ENCODE measurements at places on chromosomes 1 and 21.

- DNase-seq: no peak
Observed at GRCh38 chr1:58891347-58891746, 107.5 kb upstream of the JUN start.

DNA sequence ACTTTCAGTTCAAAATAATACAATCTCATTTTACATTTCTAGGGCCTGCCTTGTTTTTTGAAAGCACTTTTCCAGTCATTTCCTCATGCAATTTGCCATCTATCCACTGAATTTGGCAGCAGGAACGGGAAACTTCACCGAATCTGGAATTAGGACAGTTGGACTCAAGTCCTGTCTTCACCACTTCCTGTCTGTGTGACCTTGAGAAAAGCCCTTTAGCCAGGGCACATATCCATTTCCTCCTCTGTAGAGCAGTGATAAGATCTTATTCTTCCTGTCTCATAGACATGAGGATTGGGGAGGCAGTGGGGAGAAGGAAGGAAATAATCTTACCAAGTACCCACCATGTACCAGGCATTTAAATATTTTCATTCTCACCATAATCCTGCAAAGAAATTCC lies 12.0 kb downstream of the VAV3 start:
- DNase-seq: no peak

GRCh38 chr1:169804941-169805340 lies 10.2 kb upstream of the METTL18 start:
- DNase-seq: no peak

DNA sequence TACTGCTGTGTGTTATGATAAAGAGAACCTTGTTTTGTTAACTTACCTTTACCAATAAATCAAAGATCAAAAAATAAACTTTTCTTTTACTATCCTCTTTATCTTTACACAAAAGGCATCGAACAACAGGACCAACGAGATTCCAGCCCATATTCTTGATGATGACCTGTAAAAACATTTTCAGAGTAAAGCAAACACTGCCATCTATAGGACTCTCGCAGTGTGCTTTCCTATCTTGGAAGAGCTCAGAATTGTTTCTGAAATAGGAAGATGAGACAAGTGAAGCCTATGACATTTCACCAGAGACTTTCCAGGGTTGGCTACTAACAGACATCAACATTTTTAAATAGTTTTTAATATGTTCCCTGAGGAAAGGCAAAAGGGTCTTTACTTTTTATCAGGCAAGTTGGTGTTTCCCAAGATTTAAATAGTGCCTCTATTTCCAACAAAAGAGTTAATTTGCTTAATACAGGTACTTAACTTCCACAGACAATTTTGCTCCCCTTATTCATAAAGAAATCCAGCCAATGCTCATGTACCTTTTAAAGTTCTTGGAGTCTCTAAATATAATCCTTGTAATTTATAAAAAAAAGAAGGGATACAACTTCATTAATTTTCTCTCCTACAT lies 7.3 kb downstream of the GLMN start:
- peak; percentile 73 for DNase-seq

GRCh38 chr1:40662151-40662550 lies 3.3 kb downstream of the RIMS3 start:
- peak; percentile 23 for DNase-seq

- no peak for DNase-seq
Observed at GRCh38 chr1:204495078-204495753, 611 bp upstream of the PIK3C2B start.

GRCh38 chr1:96553811-96554210 lies 167.8 kb upstream of the PTBP2 start:
- no peak for DNase-seq

GRCh38 chr1:48841966-48842365 lies 65.3 kb upstream of the BEND5 start:
- no peak for DNase-seq

DNA sequence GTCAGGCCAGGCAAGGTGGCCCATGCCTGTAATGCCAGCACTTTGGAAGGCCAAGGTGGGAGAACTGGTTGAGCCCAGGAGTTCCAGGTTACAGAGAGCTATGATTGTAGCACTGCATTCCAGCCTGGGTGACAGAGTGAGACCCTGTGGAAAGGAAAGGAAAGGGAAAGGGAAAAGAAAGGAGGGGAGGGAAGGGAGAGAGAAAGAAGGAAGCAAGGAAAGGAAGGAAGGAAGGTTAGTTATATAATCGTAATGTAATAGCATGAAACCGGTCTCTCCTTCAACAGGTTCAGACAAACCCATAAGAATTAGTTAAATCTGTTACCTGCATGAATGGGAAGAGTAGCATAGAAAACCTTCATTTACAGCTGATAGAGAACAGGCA lies 1.2 kb upstream of the PAQR7 start:
- no peak for DNase-seq

- no peak for DNase-seq
Observed at GRCh38 chr1:3127738-3128137, 58.7 kb downstream of the PRDM16 start.

GRCh38 chr1:33181921-33182341 lies at the start of gene TRIM62:
TSS of gene TRIM62 (minus strand) at chr1:33182043. CDS start at chr1:33181432, 611 bp downstream.
- peak; percentile 61 for DNase-seq

GRCh38 chr1:59128784-59129227 lies 168.1 kb upstream of the FGGY start:
- peak; percentile 92 for DNase-seq

GRCh38 chr1:33143698-33144097 lies 38.1 kb downstream of the TRIM62 start:
- no peak for DNase-seq

GRCh38 chr1:66687358-66687757 lies 64.9 kb upstream of the DYNLT5 start:
- no peak for DNase-seq

DNA sequence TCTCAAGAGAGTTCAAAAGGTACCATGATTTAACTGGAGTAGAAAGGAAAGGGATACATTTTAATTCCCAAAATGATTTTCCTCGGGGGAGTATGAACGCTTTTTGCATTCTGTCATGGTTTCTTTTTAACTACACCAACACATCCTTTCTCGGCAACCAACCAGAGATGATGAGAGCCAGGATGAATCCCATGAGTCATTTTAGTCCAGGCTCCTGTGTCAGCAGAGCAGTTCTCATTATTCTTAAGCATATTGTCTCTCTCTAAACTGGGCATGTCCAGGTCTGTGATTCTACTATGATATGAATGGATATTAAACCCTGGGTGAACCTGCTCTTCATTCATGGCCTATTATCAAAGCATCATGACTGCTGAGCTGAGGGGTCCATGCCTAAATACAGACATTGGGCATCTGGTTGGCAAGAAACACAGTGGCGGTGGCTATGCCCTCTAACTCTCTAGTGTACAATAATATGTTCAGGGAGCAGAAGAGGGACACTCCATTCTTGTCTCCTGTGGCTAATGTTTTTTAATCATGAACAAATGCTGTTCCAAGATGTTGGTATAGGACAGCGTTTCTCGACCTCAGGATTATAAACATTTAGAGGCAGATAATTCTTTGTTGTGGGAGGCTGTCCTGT lies 124.3 kb upstream of the ESRRG start:
- DNase-seq: no peak

- no peak for DNase-seq
Observed at GRCh38 chr1:58590019-58590418, 13.0 kb upstream of the TACSTD2 start.

DNA sequence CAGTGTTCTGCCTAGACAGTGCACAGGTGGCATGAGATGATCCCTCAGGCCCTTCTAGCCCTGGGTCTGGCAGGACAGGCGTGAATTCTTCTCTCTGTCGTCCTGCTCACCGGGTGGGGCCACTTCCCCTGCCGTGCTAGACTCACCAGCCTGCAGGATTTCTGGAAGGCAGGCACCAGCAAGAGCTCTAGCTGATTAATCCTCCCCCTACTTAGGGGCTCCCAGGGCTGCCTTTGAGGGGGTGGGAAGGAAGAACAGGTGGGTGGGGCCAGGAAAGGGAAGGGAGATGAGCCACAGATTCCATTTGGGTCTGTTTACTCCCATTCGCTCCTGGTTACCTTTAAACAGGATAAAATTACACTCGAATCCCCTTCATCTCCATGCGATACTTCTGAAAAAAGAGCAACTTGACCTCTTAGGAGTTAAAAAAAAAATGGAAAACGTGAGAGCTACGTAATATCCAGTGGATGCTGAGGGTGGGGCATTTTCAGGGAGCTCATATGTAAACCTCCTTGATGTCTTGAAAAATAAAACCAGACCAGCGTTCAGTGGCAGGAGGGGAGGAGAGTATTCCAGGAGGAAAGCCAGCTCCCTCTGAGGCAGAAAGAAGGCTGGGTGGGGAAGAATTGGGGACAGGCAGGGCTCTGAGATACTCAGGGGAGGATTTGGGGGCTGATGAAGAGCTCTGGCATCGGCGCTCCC lies 665.5 kb downstream of the PTPRU start:
- DNase-seq: peak; percentile 6

- no peak for DNase-seq
Observed at GRCh38 chr1:47758341-47759250, 238.6 kb downstream of the TRABD2B start.

DNA sequence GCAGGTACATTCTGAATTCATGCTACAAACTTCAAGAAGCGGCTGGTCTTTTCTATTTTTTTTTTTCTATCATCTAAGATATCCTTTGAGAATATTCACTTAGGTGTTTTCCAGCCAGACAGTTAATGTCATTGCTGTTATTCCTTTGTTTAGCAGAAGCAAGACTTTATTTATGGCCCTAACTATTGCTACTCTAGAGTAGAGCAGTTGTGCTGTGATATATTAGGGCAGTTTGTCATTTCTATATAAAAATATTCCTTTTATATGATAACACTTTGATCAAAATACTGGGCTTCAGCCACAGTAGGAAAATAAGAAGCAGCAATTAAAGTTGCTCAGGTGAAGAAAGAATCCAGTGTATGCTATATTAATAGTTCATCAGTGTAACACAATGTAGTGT lies 959.3 kb downstream of the NCAM2 start:
- DNase-seq: no peak

- DNase-seq: no peak
Observed at GRCh38 chr1:93111065-93111464, 32.0 kb downstream of the MTF2 start.

DNA sequence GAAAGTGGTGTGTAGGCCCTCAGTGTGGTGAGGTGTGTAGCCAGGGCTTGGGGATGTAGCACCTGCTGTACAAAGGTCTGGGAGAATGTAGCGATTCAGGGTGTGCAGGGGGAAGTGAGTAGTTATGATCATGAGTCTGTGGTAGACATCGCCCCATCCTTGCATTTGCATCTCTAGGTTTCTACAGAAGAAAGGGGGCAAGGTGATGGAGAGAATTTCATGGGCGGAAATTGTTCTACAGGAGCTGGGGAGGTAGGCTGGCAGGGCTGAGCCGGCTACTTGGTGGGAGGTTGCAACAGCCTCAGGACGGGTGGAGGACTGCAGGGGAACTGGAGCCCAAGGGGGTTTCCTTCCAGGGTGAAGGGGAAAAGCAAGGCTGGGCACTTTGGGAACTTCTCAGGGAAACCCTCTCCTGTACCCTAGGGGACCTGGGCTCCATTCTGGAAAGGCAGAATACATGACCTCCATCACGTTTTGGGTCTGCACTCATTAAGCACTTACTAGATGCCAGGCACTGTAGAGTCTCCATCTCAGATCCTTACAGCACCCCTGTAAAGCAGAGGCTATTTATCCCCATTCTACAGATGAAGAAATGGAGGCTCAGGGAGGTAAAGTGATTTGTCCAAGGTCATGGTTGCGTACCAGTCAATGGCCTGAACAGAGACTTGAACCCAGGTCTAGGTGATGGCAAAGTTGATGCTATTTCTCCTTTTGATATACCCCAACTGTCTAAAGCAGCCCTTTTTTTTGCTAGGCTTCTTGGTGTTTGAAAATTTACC lies 14.5 kb upstream of the TNFRSF1B start:
- DNase-seq: no peak

- DNase-seq: no peak
Observed at GRCh38 chr1:227937031-227937837, 10.5 kb downstream of the WNT9A start.

DNA sequence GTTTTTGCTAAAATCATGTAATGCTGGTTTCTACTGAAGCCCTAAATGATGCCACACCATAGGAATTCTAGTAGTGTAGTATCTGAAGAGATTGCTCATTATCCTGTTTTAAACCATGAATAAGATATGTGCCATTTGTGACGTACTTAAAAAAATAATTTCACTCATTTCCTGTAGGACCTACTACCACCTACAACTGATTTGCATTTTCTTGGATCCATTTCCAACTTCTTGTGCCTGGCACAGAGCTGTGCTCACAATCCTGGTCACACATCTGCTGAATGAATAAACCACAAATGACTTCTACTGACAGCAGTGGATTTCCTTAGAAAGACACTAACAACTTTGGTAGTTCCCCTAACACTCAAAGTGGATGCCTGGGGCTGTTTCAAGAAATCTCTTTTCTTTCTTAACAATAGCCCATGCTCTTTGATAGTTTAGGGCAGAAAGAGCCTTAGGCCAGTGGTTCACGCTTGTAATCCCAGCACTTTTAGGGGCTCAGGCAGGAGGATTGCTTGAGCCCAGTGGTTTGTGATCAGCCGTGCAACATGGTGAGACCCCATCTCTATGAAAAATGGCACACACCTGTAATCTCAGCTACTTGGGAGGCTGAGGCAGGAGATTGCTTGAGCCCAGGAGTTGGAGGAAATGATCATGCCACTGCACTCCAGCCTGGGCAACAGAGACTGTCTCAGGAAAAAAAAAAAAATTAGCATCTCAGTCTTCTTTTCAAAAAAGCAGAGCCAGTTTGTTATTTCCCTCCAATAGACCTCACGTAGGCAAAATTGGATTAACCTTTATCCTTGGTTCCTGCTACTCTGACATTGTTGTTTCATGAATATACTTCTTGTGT lies 13.0 kb upstream of the BATF3 start:
- no peak for DNase-seq

GRCh38 chr1:85132078-85132720 lies 68.6 kb downstream of the SYDE2 start:
- DNase-seq: no peak

DNA sequence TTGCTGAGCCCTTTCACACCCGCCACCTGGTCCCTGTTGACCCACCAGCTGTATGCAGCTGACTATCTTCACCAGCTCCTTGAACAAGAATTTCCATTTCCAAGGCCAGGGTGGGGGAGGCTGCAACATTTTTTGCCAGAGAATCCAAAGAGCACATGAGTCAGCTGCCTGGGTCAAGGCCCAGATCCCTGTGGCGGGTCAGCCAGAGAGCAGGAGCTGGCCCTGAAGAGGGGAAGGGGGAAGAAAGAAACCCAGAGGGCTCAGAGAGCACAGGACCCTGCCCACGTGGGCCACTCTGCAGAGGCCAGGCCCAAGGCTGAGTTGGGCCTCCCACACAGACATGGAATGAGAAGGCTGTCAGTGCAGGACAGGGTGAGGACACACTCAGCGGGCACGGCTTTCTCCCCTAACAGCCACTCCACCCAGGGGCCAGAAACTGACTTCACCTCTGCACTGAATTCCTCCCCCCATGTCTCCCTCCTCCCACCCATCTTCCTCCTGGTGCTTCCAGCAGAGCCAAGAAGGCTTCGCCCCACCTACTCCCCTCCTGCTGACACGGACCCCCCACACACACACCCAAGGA lies 28.9 kb downstream of the S100A6 start:
- DNase-seq: peak; percentile 86

GRCh38 chr1:45008516-45008915 lies 2.6 kb downstream of the HECTD3 start:
- DNase-seq: no peak

- peak; percentile 91 for DNase-seq
Observed at GRCh38 chr1:47569681-47570470, 132.0 kb downstream of the FOXD2 start.

All from renal cortical epithelial cell (primary cell).